ENCODE measurements at places on chromosomes 3 and 15.
A peak's percentile ranks its signal among the peaks of the same experiment; 100 is the strongest.

GRCh38 chr15:91068966-91069365 is 31.1 kb upstream of the SV2B start:
- no peak for DNase-seq

DNA sequence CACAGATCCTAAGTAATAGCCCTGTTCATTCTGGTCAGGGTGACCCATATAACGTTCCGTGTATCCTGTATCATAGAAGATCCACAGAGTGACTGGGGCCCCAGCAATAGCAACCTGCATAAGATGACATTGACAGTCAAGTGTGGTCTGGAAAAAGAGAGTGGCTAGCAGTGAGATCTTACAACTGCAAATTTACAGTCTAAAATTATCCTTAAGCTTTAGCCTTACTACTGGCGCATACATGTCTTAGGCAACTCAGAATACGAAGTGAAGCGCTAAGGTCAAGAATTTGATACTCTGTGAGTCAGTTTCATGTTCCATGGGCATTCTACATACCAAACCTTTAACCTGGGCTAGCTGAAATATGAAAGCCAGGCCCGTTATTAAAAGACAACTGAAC is 29.2 kb upstream of the IGDCC4 start:
- DNase-seq: no peak

GRCh38 chr3:72797773-72798543 is 50.3 kb downstream of the SHQ1 start:
- DNase-seq: no peak

GRCh38 chr3:13580256-13581023 is 31.5 kb downstream of the FBLN2 start:
- no peak for DNase-seq

DNA sequence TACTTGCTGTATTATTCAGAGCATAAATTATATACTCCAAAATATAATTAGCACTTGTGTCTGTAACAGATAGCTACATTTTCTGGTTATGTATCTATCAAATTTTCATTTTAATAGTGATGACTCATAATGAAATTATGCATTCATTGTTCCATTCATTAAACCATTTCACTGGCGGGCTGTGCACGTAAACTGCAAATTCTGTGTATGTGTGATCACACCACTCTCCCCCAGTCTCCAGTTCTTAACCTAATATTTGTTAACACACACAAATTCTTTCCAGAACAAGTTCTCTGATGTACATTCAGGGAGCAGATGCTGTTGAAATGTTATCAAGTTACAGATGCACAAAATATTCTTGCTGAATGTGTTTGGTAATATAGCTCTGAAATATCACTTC is 3.8 kb upstream of the KCNMB2 start:
- DNase-seq: no peak

DNA sequence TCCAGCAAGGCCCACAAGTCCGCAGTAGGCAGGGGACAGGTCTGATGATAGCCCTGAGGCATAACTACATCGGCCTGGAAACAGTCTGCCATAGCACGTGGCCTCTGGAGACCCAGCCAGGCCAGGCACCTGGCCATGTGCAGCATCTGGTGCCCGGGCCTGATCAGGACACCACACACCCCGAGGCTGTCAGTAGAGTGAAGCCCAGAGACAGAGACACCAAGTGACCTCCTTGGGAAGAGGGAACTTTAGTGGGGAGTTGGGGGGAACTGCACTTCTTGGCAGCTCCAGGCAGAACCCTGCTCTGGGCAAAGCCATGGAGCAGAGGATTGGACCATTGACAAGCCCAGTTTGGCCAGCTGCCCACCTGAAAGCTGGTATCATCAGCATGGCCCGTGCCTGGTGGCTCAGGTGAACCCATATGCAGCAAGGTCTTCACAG is 1.2 kb downstream of the SHISA5 start:
- DNase-seq: no peak

GRCh38 chr3:134473868-134474546 is 11.8 kb downstream of the ANAPC13 start:
- DNase-seq: peak; percentile 68

DNA sequence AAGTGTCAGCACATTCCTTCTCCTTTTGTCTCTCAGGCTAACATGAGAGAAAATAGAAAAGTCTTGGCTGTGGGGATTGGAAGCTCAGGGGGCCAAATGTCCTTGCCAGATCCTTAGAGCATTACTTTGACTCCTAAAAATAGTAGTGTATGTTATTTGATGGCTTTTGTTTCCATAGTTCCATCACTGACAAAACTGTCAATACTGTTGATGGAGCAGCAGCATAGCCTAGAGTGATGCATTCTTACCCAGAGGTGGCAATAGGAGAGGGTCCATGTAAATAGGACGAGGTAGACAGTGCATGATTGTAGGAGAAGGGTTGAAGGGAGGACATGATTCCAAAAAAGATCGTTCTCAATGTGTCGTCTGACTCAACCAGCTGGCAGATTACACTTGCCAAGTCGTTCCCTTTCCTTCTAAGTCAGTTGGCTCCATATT is 282.7 kb upstream of the TPRG1 start:
- DNase-seq: no peak

DNA sequence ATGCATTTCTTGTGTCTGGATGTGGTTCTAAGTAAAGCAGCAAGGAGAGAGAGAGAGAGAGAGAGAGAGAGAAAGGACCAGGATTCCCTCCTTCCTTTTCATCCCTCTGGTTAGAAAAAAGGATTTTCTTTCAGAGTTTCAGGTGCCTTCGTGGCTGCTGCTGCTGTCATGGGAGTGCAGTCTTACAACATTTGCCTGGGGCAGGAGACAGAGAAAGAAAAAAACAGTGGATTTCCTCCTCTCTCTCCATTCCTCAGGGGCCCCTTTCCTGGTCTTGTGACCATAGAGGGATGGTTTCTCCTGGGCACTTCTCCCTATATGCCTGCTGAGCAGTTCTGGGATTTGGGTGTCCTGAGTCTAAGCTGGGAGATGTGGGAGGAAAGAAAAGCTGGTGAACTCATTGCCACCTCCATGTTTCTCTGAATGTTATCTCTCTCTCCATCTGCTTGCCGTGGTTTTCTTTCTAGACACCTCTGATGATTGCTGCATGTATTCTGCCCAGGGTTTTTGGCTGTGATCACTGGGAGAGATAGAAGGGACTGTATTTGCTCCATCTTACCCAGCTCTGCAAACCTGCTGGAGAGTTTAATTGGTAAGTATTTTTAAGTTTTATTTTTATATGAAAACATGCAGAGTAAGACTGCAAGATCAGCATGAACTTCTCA is 142.4 kb upstream of the RGMA start:
- DNase-seq: no peak

GRCh38 chr3:29263476-29263875 is 17.4 kb upstream of the RBMS3 start:
- no peak for DNase-seq

- no peak for DNase-seq
These were observed 204.9 kb upstream of the RASGRP1 start for GRCh38 chr15:38769492-38769891.

DNA sequence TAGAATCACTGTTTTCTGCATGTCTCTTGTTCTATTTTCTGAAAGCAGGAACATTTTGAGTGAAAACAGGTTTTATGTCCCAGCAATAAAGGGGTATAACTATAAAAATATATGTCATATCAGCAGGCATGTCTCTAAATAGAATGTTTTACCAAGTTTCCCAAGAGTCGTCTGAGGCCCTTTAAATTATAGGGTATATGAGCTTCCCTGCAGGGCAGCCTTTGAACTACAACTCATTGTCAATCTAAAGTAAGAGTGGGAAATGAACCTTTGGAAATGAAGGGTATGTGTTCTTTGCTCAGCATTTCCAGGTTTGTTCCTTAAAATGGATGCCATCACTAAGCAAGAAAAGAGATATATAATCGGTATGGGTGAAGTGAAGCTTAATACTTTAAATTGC is 138.6 kb downstream of the LSAMP start:
- DNase-seq: no peak

Data from stimulated activated CD4-positive, alpha-beta T cell treated with anti-CD3 and anti-CD28 coated beads, Interleukin-1b, Interleukin-23, amount 100 ng/mL, for 1 hour (primary cell).